H1 (cell line): ENCODE measurements at places on chromosomes 7 and 10.

DNA sequence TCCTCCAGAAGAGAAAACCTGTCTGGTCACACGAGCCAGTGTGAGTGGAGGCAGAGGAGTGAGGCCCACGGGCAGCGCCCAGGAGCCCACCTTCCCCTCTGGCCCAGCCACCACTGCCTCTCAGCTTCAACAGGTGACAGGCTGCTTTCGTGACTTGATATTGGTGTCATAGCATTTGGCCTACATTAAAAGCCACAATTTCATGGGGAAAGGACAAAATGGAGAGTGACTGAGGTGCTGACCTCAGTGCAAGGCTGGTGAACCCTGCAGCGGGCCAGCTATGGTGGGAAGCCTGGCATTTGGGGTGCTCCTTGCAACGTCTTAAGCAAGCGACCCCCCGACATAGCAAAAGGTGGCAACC, 21.3 kb downstream of the ECHDC3 start:
- H3K36me3 ChIP-seq = no peaks in the 10 kb centered on the region
- H3K4me1 ChIP-seq = no peaks in the 10 kb centered on the region
- H3K27me3 ChIP-seq = no peaks in the 10 kb centered on the region
- H3K27ac ChIP-seq = no peak overlapping the region

- H3K4me3 ChIP-seq = no peak overlapping the region
- no peaks in the 10 kb centered on the region for H3K27me3 ChIP-seq
- no peaks in the 10 kb centered on the region for H3K36me3 ChIP-seq
- H3K4me1 ChIP-seq = peaks cover 21% of the 10 kb centered on the region
- DNase-seq = no peak
- no peak overlapping the region for H3K27ac ChIP-seq
These were observed 115.3 kb downstream of the SGMS1 start for GRCh38 chr10:50508315-50509051.

- peak within 1 kb of the TSS; percentile 85 for H3K27ac ChIP-seq
- peaks cover 14% of the 10 kb centered on the region for H3K4me1 ChIP-seq
- H3K27me3 ChIP-seq = no peaks in the 10 kb centered on the region
- H3K4me3 ChIP-seq = peak within 1 kb of the TSS; percentile 95
These were observed at the start of gene GIGYF1 for GRCh38 chr7:100694098-100694745. TSS of gene GIGYF1 (minus strand) at chr7:100694250. CDS start at chr7:100688238, 6,012 bp downstream.

DNA sequence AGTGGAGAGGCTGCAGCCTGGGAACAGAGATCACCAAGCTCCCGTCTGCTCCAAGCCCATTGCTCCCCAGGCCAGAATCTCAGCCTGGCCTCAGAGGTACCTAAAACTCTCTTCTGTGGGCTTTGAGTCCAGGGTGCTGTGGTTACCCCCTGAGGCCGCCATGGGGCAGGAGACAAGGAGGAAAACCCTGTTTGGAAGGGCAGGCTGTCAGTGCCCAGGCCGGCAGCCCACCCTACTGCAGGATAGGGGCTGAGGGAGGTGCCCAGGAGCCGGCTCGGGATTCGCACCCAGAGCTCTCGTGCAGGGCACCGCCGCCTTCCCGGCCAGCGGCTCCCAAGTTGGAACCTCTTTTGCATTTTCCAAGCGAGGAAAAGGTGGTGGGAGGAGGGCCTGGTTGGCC, 24.5 kb downstream of the UNCX start:
- H3K36me3 ChIP-seq = no peaks in the 10 kb centered on the region
- H3K27me3 ChIP-seq = no peaks in the 10 kb centered on the region
- no peak for DNase-seq
- H3K4me1 ChIP-seq = peaks cover 5% of the 10 kb centered on the region; the same call in 1 of the 2 replicates

- H3K4me3 ChIP-seq = no peak overlapping the region
- no peak overlapping the region for H3K27ac ChIP-seq
- no peaks in the 10 kb centered on the region for H3K36me3 ChIP-seq
- no peaks in the 10 kb centered on the region for H3K4me1 ChIP-seq
- no peak for DNase-seq
These were observed 295.4 kb upstream of the KAT6B start for GRCh38 chr10:74530981-74531380.

DNA sequence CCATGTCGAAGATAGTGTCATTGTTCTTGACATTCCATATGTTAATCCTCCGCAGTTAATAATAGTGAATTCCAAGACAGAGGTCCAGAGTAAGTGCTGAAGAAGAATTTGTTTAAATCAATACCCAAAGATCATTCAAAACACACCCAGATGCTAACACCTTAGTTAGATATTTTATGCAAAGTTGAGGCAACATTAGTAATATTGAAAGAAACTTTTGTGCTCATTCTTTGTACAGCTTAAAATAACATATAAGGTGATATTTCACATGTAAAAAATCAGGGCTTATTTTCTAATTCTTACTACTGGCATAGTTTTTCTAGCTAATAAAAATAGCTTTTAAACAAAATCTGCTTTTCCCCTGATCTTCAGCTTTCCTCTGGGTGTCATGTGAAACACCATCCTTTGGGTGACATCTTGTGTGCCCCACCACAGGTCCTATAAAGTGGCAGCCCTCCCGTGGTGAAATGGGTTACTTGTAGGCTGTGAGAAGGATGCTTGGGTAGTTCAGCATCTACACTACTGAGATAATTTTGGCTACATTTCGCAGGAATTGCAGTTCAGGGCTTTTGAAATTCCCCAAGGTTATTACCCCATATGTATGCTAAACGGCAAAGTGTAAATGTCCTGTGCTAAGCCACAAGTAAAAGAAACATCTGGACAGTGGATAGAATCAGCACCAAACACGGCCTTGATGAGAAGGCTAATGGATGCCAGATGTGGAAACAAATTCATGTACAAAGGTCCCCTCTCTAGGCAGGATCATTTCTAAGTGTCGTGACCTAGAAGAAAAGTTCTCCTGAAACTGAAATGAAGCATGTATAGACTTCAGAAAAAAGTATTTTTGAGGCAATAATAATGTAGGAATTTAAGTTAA, 105.4 kb downstream of the GRM3 start:
- peaks cover 4% of the 10 kb centered on the region; the same call in 1 of the 2 replicates for H3K4me1 ChIP-seq
- no peak overlapping the region for H3K4me3 ChIP-seq
- no peaks in the 10 kb centered on the region for H3K27me3 ChIP-seq
- H3K36me3 ChIP-seq = no peaks in the 10 kb centered on the region
- H3K27ac ChIP-seq = no peak overlapping the region
